ENCODE measurements at places on chromosomes 5 and 9.

DNA sequence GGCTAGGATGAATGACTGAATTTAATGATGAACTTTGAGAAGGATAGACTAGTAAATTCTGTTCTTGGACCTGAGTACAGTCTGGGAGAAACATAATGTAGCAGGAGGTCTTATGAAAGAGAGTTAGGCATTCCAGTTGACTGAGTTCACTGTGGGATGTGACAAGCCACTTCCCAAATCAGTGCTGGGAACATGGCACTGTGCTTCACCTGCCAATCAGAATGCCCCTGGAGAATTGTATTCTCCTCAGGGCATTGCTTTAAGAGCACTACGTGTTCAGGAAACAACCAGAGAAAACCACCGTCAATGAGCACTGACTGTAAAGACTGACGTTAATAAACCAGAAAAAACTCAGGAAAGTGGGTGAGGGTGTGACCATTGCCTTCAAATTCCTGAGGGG is 1.2 kb downstream of the CCDC107 start:
- DNase-seq, result no peak

DNA sequence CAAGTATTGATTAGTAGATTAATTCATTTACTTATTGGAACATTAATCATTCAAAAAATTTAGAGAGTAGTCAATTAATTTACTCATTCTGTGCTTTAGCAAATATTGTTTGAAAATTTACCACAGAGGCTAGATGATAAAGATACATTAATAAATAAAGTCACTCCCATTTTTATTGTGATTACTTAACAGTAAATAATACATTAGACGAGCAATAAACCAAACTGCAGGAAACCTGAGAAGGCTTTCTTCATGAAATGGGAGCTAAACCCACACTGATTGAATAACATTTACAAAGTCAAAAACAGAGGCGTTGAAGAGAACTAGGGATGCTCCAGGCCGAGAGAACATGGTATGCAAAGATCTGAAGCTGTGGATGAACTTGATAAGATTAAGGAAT is 38.8 kb upstream of the PRDM9 start:
- DNase-seq, result no peak

DNA sequence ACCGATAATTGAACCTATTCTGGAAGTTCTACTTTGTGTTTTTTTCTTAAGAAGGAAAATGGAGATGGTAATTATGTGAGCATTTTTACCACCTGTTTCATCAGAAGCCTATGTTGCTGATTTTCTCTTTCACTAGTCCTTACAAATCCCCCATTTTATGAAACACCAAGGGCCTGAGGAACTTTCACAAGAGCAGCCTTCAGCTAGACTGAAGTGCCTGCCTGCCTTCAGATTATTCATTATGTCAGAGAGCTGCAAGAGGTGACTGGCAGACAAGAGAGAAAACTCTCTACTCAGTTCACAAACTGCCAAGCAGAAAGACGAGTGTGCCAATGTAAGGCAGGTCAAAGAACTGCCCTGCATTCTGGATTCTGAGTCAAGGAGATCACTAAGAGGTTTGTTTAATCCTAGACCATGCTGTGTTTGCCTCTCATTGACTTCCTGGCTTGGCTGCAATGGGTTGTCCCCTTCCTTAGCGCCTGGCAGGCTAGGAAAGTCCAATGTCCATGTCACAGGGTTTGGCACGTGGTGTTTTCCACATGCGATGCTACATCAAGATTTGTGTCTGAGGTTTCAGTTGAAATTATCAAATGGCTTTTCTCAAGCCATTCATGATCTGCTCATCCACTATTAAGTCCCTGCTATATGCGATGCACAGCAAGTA is 143.3 kb downstream of the CDC42SE2 start:
- DNase-seq, result no peak

DNA sequence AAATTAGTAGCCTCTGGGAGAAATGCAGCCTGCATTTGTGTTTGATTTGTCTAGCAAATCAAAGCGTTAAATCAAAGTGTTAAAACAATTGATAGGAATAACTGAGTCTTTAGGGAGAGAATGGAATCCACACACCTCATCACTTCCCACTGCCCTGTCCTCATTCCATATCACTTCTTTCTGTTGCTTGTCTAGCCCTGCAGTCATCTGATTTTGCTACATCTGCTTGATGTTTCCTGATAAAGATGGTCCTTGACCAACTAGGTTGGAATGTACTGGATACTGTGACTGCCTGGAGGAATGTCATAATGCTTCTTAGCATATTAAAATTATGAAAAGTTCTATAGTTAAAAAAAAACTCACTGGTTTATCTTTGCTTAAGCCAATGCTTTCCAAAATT is 119.9 kb downstream of the DOCK2 start:
- DNase-seq, result no peak

- DNase-seq, result no peak
These were observed 6.9 kb downstream of the NEURL1B start for GRCh38 chr5:172648013-172648381.

- DNase-seq, result no peak
These were observed 86.8 kb upstream of the OSMR start for GRCh38 chr5:38758774-38759600.

DNA sequence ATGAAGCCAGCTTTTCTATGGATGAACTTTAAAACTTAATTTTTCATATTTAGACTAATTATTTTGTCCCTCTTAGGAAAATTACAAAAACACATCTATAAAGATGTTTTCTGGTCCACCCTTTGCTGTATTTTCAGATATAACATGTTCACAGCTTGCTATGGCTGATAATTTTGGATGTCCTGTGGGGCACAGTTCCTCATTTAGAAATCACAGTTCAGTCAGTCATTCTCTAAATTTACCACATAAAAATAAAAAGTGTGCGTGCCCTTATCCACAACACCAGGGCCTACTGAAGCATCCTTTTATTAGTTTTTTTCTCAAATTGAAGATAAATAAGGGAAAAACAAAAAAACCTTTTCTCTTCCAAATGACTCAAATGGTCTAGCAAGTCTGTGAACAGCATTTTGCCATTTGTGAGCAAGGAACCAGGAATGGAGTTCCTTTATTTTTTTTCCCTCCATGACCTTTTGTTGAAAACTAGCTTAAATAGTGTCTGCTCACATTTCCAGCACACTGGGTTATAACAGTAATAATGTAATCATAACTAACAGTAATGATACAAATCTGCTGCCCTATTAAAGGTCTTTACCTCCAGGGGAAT is 87.1 kb downstream of the CEMIP2 start:
- DNase-seq, result no peak

DNA sequence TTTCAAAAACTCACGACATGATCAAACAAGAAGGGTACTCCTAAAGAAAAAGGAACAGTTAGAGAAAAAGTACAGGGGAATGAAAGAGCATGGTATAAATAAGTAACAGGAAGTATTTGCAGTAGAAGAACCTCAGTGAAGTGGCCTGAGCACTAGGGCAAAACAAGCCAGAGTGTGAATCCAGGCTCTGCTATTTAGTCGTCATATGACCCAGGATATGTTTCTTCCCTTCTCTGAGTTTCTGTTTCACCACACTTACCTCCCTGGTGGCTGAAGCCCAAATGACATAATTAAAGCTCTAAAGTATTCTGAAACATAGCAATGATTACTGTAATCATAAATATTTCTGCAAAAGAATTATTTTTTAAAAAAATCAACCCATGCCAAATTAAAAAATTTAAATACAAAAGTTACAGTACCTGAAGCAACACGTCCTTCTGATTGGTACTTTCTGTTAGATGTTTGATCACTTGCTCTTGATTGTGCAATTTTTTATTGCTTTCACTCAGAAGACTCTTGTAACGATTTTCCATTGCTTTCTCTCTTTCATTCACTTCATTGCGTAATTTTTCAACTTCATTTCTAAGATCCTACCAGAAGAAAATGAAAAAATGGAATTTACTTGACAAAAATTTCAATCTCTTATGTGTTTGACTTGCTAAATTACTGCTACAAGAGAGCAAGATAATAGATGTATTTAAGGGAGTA is 88.9 kb downstream of the CDK5RAP2 start:
- DNase-seq, result no peak

DNA sequence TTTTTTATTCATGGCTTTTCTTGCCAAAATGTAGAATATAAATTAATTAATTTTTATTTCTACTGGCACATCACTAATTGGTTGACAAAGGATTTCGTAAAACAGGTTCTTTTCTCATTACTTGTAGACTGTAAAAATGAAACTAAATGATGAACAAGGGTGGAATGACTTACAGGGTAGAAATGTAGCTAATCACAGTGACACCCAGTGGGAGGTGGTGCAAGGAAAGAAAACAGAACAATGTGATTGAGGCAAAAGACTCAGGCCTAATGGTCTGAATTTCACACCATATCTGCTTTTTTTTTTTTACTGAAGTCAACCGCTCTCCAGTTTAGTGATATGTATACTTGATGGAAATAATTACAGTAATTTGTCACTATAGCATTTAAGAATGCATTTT is 28.9 kb downstream of the GABRG2 start:
- no peak for DNase-seq

GRCh38 chr5:110872963-110873362 is 134.2 kb downstream of the SLC25A46 start:
- no peak for DNase-seq

DNA sequence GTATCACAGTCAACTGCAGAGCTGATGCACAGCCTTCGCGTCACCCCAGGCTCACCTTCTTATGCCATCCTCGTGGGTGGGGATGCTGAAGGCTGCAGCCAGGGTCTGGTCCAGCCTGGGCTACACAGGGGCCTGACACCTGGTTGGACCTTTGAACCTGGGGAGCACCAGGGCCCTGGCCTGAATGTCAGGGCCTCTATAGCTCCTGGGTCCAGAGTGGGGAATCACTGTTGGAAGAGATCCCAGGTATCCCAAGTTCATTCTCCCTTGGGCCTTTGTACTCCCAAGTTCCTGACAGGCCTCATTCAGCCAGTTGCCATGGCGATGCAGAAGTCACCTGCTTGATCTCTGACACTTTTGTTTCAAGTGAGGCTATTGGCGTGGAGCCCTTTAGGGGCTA is 43.8 kb downstream of the ZNF618 start:
- no peak for DNase-seq

GRCh38 chr9:69746859-69747560 is 12.8 kb downstream of the PTAR1 start:
- DNase-seq, result no peak

- no peak for DNase-seq
These were observed 6.4 kb downstream of the IL3 start for GRCh38 chr5:132066871-132067270.

- no peak for DNase-seq
These were observed 1.2 kb downstream of the N4BP3 start for GRCh38 chr5:178114325-178115135.

DNA sequence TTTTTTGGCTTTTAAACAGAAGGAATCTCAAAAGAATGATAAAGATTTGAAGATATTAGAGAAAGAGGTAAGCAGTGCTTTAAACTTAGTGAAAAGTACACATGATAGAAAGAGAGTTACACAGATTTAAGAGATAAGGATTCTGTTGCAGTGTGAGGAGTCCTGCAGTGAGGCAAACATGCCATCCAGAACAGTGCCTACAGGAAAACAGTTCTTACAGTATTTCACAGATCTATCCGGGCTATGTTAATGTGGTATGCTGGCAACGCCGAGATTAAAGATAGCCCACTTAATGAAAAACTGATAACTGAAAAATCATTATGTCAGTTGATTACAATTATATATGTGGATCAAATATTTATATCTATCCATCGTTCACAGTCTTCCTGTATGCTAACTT is 7.2 kb downstream of the HMMR start:
- no peak for DNase-seq

DNA sequence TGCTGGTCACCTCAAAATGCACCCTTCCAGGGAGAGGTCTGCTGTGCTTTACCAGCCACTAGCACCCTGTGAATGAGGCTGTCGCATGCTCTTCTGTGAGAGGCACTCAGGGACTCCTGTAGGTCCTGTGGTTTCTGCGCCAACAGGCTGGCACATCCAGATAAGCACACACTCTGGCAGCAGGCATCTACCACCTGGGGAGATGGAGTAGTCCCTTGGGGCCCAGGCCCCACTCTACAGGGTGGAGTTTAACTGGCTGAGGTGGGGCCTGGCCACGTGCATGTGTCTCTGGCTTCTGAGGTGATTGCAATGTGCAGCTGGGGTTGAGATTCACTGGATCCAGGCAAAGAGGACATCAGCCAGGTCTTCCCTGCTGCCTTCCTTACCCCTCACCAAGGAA is 32.3 kb downstream of the TMEM174 start:
- DNase-seq, result peak; percentile 86

- DNase-seq, result no peak
These were observed 39.1 kb downstream of the SHLD3 start for GRCh38 chr5:65663804-65664521.

DNA sequence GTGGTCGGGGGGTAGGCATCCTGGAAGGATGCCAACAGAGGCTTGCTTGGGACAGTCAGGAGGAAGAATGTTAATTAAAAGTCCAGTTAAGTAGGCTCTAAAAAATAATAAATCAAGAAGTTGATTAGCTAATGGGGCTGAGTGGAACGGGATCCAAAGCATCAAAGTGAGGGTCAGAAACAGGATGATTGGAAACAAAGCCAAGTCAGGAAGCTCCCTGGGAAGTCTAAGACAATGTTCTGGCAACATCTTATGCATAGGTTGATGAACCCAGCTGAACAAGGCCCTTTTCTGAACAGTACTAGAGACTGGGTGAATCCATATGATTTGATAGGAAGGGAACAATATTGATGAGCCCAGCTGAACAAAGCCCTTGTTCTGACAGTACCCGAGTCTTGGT is 50.2 kb upstream of the STARD4 start:
- no peak for DNase-seq

GRCh38 chr5:6365977-6366590 is 12.3 kb downstream of the MED10 start:
- DNase-seq, result peak; percentile 84

- no peak for DNase-seq
These were observed 198.5 kb upstream of the ADAMTSL1 start for GRCh38 chr9:18275313-18275990.

DNA sequence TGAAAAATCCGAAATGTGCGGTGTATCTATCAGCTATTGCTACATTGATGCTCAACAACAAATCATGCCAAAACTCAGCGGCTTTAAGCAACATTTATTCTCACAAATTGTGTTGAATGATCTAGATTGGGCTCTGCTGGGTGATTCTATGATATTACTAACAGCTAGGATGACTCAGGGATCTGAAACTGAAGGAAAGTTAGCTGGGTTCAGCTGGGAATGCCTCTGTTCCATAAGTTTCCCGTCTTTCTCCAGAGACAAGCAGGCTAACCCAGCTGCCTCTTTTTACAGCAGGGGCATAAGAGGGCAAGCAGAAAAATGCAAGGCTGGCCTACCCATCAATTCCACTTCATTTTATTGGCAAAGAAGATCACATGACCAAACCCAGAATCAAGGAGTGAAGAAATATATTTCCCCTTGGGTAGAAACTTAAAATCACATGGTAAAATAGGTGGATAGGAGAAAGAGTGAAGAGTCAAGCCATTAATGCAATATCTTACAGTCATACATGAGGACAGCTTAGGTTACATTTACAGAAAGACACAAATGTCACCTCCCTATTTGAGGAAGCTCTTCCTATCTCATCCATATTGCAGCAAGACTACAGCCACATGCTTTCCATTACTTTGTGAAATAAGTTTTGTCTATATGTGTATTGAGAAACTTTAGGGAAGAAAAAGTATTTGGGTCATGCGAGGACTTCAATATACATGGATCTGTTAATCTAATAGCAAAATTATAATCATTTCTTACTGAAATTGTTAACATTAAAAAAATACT is 30.8 kb downstream of the IL7R start:
- no peak for DNase-seq

Measured in NCI-H2081 (cell line).